Keratinocyte (primary cell): ENCODE measurements at places on chromosomes 12 and 14.

- DNase-seq = no peak
Observed at GRCh38 chr14:76486251-76486743, 110.4 kb downstream of the ESRRB start.

DNA sequence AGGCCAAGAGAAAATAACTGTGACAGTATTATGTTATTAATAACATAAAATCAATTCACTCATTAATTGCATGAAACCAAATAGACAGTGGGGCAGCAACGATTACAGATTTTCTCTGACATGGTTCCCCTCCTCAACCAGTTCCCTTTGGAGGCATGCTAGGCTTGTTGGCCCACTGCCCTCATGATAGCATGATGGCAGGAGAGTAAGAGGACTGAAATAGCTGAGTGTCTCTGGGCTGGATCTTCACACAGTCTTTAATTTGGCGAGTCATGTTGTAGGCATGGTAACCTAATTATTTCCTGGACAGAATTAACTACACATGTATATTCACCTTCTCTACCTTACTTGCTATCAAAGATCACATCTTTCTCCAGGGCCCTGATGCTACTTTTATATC is 266.2 kb upstream of the PELI2 start:
- no peak for DNase-seq

DNA sequence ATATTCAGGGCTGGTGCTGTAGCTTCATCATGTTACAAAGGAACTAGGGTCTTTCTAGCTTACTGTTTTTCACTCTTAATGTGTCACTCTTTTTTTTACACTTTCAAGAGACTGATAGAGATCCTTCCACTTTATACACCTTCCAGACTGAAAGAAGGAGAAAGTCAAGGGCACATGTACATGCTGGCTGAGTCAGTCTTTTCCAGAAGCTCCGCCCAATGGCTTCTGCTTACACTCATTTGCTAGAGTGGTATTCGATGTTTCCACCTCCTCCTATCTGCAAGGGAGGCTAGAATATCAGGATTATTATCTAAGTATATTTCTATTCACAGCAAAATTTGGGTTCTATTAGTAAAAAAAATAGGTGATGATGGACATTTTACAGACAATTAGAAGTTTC is 325.8 kb upstream of the OR4E1 start:
- no peak for DNase-seq

DNA sequence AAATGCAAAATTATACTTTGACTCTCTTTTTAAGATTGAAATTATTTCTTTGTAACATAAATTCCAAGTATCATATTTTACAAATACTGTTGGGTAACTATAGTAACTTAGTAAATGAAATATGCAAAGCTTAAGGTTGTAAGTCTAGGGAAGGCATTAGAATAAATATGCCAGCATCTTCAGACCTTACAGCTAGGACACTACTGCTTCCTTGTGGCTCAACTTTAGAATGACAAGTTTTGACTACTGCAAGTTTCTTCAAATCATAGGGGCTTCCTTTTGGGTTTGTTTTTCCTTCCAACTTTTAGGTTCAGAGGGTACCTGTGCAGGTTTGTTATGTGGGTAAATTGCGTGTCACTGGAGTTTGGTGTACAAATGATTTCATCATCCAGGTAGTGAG is 17.7 kb upstream of the ANP32D start:
- DNase-seq = no peak

GRCh38 chr12:124568431-124569374 is 1.3 kb upstream of the NCOR2 start:
- DNase-seq = no peak

- DNase-seq = peak; percentile 28
Observed at GRCh38 chr12:3002646-3003045, 43.4 kb downstream of the TEAD4 start.
